HuH-7 (cell line): ENCODE measurements at places on chromosomes 11 and 22.

DNA sequence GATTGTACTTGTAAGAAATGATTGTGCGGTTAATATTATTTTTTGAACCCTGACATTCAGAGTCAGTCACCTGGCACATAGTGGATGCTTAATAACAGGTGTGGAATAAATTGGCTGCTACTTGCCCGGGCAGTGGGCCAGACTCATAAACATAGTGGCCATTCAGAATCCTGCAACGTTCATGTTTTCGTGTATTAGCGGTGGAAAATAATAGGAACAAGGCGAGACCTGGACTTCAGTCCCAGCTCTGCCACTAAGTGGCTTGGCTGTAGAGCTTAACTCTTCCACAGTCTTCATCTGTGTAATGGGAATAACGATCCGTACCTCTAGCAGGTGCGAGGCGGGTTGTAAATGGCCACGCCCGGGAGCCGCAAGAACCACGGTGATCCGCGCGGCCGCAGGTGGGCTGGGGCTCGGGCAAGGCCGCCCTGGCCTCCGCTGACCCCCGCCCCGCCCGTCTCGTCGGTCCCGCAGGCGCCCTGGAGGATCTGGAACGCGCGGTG is 761 bp upstream of the TMEM25 start:
- DNase-seq, result no peak

DNA sequence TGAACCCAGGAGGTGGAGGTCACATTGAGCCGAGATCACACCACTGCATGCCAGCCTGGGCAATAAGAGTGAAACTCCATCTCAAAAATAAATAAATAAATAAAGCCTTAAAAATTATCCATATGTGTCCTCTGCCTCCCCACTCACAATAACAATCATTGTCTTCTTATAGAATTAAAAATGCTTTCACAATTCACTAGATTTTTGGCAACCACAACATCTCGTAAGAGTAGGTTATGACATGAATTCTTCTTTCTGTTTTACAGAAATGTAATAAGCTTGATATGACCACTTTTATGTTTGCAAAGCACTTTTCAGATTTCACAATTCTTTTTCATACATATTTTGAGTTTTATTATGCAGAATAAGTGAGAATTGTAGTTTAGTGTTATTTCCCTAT is 54.5 kb upstream of the HSPA8 start:
- DNase-seq, result no peak

- peak; percentile 81 for DNase-seq
Measured at GRCh38 chr11:116691771-116692177, 81.0 kb downstream of the BUD13 start.

GRCh38 chr11:10450462-10451425 is 4.3 kb upstream of the AMPD3 start:
- peak; percentile 88 for DNase-seq

DNA sequence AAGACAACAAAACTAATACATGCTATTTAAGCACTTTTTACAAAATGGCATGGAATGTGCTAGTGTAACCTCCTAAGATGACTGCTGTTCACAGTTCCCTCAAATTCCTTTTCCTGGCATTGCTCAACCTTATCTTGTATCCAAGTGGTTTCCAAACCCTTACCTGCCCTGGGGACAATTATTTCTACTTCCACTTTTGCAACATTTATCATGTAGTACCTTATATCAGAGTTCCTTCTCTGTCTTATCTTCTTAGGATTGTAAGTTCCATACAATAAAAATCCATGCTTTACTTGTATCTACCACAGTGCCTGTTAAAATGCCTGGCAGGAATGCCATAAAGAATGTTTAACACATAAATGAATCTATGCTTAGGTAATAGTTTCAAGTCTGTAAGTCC is 109.2 kb upstream of the MTMR2 start:
- no peak for DNase-seq

- DNase-seq, result no peak
Measured at GRCh38 chr11:61489833-61490721, 18.5 kb upstream of the LRRC10B start.

DNA sequence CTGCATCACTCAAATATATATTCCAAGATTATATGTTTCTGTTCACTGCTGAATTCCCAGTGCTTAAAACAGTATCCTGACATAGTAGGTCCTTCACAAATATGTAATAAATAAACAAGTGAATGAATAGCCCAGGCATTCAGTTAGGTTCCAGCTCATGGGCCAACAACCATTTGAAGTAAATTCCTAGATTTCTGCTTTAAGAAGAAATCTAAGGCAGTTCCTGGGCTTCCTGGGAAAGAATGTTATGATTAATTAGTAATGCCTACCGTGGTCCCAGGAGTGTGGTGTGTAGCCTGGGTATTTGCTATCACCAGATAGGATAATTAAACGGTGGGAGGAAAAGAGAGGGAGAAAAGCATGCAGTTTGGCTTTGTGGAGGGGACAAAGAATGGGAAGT is 576.8 kb downstream of the SOX6 start:
- no peak for DNase-seq
